ENCODE measurements at places on chromosomes 3 and 15. TPM values are rescaled to one million over a fixed set of nuclear protein-coding genes. Genes with fewer than 3 reads are reported as not detected.

The CD200R1 gene
- 2.6 TPM for total RNA-seq

DNA sequence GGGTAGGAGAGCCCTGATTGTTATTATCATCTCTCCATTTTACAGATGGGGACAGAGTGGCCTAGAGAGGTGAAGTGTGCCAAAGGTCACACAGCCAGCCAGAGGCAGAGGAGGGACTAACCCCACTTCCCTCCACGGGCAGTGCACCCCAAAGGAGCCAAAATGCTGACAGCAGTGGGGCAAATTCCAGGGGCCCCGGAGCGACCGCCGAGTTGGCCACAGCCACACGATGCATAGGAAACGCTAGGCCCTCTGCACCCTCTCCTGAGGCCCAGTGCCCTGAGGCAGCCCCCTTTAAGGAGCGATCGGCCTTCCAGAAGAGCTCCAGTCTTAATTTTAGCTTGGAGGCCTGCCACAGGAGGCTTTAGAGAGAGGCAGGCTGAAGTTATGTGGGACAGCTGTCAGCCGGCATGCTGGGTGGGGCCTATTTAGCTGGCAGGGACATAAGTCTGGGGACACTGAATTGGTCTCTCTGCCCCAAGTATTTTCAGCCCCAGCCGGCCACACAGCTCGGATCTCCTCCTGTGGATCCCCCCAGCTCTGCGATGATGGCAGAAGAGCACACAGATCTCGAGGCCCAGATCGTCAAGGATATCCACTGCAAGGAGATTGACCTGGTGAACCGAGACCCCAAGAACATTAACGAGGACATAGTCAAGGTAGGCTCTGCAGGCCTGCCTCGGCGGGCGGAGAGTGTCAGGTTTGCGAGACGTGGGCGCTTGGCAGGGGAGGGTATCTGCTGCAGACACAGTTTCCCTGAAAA lies at the start of gene CAV3:
Gene CAV3, plus strand, starts transcription at position 471 of the 763 bp plus-strand sequence. Its CDS starts 75 bp downstream, at position 546.
- DNase-seq = no peak

DNA sequence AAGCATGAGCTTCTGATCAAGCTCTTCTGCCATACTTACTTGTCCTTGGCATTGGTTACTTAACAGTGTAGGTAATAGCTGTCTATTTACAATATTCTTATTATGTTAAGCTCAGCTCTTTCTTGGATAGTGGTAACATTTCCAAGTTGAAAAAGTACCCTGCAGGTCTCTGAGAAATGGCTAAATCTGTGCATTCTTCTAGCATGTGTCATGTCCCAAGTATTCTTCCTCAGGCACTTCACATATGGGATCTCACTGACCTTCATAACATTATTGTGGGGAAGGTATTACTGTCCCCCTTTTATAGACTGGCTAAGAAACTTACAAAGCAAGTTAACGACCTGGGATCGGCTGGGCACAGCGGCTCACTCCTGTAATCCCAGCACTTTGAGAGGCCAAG lies 236.1 kb downstream of the RORA start:
- DNase-seq = no peak

DNA sequence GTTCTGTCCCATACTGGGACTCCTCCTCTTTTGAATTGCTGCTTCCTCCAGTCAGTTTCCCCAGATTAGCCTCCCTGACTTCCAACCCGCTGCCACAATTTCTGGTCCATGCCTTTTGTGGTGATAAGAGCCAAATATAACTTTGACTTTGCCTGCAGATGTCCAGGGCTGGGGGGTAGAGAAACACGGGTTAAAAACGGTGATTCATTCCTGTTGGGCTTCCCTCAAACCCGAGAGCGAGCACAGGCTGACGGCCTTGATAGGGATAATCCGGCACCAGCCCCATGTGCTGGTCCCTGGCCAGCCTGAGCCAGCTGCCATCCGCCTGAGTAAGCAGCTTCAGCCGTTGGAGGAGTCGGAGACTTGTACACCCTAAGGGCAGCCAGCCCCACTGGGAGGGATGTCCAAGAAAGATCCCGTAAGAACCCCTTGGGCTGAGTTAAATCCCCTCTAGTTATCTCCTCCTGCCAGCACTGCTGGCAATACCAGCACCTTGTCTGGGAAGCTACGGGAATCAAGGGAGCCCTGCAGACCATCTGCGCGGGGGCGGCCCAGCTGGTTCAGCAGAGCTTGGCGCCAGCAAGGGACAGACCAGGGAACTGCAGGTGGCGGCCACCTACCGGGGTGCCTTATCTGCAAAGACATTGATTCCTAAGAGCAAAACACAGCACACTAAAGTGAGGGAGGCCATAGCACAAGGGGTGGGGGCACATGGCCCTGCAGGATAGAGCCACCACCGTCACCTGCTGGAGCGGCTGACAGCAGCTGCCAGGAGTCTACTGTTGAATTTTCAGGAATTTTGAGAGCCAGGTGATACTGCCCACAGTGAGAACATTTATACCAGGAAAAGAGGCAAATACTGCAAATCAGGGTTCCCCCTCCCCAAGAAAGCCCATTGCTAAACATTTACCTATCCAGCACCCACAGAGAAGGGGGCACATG lies 18.1 kb downstream of the CSPG4 start:
- DNase-seq = peak; percentile 65

GRCh38 chr3:49495023-49495422 lies 25.0 kb downstream of the DAG1 start:
- DNase-seq = no peak

GRCh38 chr15:31200735-31201151 lies 99.2 kb upstream of the TRPM1 start:
- no peak for DNase-seq

The A4GNT gene
- not detected for total RNA-seq

The IL1RAP gene
- 32.9 TPM for total RNA-seq

DNA sequence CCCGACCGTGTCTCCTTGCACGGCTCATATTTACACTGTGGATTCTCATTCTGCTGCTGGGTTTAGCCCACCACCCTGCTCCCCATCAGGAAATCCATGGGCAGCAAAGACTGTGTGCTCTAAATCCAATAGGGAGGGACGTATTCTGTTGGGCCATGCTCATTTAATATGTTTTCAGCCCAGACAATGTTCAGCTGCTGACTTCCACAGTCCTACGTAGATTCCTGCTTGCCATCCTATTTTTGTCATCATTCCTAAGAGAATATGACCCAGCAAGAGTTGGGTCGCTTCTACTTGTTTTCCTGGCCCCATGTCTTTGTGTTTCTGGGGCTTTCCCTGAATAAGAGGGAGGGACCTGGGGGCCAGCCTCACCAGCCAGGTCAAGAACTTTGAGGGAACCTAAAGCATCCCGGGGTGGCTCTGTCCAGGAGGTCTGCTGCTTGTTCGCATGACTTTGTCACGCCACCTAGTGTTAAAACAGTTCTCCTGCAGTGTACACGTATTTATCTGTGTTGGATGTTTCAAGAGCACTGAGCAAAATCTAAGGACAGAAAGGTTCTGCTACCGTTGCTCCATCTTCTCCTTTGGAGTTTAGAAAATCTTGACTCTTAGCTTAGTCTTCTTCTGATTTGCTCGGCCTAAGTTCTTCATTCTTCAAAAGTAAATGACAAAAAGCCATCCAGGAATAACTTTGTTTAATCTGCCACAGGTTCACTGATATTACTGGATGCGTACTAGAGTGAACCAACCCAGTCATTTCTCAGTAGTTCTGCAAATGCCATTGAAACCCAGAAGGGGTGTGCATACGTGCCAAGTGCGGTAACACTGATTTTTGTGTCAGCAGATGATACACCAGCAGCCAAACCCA lies 79.8 kb upstream of the NR2E3 start:
- no peak for DNase-seq

DNA sequence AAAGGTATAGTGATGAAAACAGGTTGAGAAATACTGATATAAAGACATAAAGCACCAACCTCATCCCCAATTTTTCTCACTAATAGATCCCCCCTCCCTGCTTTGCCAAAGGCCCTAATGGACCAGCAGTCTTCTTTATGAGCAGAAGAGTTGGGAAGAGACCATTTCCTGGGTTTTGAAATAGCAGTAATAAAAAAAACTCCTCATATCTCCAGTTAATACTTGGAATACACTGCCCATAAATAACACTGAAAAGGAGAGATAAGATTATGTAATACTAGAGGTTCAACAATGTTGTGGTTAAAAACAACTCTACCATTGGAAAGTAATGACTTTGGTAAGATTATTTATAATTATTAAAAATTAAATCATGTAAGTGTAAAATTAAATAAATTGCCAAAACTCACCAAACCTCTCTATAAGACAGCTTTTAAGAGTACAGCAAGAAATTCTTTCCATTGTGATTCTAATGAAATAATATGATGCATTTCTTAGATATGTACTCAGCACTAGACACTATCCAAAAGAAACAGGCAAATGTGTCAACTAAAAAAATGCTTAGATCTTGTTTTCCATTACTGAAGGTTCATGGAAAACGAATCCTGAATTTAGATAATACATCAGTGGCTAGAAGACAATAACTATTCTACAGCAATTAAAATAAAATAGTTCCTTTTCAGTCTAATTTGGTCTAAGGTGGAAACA lies 88.2 kb downstream of the FAIM start:
- no peak for DNase-seq

- no peak for DNase-seq
These were observed at the start of gene COLQ for GRCh38 chr3:15521573-15521965. Gene COLQ, minus strand, starts transcription at chr3:15521706. Its CDS starts 81 bp downstream, at chr3:15521625.

Data from thoracic aorta (tissue), 2 donors.